ENCODE measurements at places on chromosomes 5 and 9. TPM values are rescaled to one million over a fixed set of nuclear protein-coding genes. Genes with fewer than 3 reads are reported as not detected.

The MOCS2 gene
- total RNA-seq, result 32.0 TPM

The GPX3 gene
- not detected for total RNA-seq

The FCN2 gene
- total RNA-seq, result not detected

The WDR36 gene
- 79.7 TPM for total RNA-seq

The STPG3 gene
- not detected for total RNA-seq

The FAM169A gene
- 12.2 TPM for total RNA-seq

The HRCT1 gene
- not detected for total RNA-seq

The PRRT1B gene
- total RNA-seq, result not detected

The CCL21 gene
- total RNA-seq, result not detected

The PROB1 gene
- total RNA-seq, result 6.2 TPM

The AIF1L gene
- total RNA-seq, result 1.3 TPM

The ARSK gene
- total RNA-seq, result 4.1 TPM

The HAPLN1 gene
- not detected for total RNA-seq

The PDGFRB gene
- 1.1 TPM for total RNA-seq

The MRRF gene
- 76.9 TPM for total RNA-seq

The ANXA2R gene
- 9.9 TPM for total RNA-seq

The SMIM27 gene
- 15.9 TPM for total RNA-seq

The OR1Q1 gene
- not detected for total RNA-seq

The ADAM19 gene
- total RNA-seq, result 2.8 TPM

The SV2C gene
- total RNA-seq, result not detected

The ROPN1L gene
- total RNA-seq, result not detected

Data from activated naive CD8-positive, alpha-beta T cell treated with anti-CD3 and anti-CD28 coated beads for 36 hours (primary cell).